ENCODE measurements at places on chromosomes 12 and 14.

GRCh38 chr12:45774508-45775162 is 45.1 kb downstream of the ARID2 start:
- no peak for DNase-seq

DNA sequence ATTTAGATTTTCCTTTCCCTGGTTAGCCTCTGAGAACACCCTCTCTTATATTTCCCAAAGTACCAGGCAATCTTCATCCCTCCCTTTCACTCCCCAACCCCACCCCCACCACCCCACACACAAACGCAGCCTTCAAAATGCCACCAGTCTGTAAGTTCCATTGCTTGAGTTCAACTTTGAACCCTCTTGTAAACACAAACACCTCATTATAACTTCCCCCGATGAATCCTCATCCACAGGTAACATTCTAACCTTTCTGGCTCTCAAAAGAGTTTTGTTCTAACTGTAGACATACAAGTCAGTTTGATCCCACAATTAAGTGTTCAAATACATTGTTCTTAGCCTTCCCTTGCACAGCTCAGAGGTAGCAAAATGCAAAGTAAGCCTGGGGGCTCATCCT is 199.4 kb upstream of the FOXN3 start:
- DNase-seq = no peak

DNA sequence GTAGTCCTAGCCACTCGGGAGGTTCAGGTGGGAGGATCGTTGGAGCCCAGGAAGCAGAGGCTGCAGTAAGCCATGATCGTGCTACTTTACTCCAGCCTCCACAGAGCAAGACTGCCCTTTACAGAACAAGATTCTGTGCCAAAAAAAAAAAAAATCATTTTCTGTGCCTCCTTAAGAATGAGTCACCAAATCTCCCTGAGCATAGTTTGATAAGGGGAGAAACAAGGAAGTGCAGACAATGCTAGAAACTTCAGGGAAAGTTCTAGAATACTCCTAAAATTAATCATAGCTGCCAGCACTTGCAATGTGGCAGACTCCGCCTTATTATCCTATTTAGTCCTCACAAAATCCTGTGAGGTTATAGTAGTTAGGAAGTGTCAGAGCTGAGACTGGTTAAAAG is 74.5 kb downstream of the KCNK10 start:
- no peak for DNase-seq

DNA sequence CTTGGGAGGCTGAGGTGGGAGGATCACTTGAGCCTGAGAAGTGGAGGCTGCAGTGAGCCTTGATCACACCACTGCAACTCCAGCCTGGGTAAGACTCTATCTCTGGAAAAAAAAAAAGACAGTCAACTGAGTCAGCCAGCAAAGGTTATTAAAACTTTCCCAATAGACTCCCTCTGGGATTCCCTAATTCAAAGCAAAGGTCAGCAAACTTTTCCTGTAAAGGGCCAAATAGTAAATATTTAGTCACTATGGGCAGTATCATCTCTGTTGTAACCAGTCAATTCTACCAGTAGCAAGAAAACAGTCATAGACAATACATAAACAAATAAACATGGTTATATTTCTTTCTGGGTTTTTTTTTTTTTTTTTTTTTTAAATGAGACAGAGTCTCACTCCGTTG is 122.5 kb downstream of the IPO8 start:
- DNase-seq = no peak

GRCh38 chr14:91834571-91834970 is 32.8 kb downstream of the TC2N start:
- no peak for DNase-seq

DNA sequence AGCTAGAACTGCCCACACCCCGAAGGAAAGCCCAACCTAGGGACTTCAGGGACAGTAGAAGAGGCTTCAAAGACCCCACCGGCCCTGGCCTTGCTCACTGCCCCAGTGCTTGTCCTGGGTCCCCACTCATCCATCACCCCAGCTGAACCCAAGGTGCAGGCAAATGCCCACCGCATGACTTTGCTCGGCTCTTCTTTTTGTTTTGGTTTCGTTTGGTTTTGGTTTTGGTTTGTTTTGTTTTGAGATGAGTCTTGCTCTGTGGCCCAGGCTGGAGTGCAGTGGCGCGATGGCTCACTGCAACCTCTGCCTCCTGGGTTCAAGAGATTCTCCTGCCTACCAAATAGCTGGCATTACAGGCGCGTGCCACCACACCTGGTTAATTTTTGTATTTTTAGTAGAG is 9.0 kb downstream of the CCDC85C start:
- DNase-seq = peak; percentile 25

- DNase-seq = no peak
These were observed 198.7 kb upstream of the BCL2L14 start for GRCh38 chr12:11872055-11872454.

- DNase-seq = no peak
These were observed 17.1 kb upstream of the RBM19 start for GRCh38 chr12:113983265-113983664.

- DNase-seq = no peak
These were observed 103.8 kb downstream of the OSBPL8 start for GRCh38 chr12:76455582-76456345.

DNA sequence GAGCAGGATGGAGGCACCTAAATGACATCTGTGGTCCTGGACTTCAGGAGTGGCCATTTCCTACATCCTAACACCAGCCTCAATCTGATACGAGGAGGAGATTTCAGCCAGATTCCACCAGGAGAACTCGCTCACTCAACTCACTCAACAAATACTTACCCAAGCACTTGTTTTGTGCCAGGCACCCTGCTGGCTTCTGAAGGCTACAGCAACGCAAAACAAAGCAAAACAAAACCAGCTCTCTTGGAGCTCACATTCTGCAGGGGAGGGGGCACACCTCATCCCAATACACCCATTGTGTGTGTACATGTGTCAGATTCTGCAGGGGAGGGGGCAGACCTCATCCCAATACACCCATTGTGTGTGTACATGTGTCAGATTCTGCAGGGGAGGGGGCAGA is 144.8 kb downstream of the PIWIL1 start:
- no peak for DNase-seq

DNA sequence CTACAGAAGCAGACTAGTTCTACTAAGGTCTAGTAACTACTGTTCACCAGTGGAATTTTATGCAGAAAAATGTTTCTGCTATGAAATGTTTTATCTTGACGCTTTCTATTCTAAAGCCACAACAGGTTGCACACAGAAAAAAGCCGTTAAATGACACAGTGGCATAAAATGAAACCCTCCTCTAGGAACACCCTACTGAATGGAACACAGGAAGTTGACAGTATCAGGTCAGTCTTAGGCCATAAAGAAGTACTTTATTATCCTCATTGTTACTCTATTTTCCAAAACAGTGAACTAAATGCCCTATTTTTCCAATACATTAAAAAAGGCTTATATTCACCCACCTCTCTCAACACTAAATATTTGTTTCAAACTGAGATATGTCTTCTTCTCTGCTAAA is 21.9 kb downstream of the EPS8 start:
- DNase-seq = no peak

GRCh38 chr12:50110127-50110761 is 1.8 kb upstream of the COX14 start:
- DNase-seq = no peak

- no peak for DNase-seq
These were observed 191.5 kb downstream of the NTF3 start for GRCh38 chr12:5623411-5623810.

GRCh38 chr12:4865246-4865645 is 44.5 kb upstream of the KCNA1 start:
- no peak for DNase-seq

DNA sequence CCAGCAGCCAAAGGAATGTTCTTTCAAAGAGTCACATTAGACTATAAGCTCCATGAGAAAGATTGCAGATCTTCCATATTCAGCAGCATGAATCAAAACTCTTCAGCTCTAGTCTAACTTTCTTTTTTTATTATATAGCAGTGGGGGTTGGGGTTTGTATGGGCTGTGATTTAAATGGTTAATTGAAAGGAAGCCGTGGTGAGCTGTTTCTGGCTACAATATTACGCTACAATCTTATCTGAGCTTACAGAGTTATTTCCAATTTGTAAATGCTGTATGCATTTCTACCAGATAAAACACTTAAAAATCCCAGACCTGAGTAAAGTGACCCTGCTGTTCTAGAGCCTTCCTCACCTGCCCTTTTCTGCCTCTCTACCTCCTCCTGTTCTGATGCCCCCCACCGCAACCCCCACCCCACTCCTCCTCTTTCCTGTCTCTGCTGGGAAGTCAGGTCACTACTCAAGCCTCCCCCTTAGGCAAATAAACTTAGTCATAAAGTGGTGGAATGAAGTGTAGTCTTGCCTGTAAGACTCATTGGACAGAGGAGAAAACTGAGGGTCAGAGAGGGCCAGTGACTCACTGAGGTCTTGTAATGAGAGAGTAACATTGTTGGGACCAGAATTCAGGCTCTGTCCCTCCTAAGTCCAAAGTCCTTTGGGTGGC is 1089.5 kb downstream of the BCL11B start:
- DNase-seq = no peak

DNA sequence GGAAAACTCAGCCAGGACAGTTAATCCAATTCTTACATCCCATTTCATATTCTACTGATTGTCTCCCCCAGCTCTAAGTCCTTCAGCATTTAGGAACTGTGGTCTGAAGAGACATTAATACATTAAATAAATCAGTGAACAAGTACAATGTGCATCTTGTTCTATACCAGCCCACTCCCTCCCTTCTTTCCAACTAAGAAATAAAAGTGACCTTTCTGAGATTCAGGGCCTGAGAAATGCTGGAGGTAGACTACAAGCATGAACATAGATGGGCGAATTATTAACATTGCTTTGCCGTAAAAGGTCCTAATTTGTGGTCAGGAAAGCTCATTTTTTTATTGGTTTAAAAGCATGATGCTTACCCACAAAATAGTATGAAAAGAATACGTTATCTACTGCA is 113.1 kb downstream of the NELL2 start:
- DNase-seq = no peak

GRCh38 chr12:50302686-50303085 is 19.4 kb upstream of the LIMA1 start:
- no peak for DNase-seq

GRCh38 chr12:116043659-116044535 is 233.6 kb downstream of the MED13L start:
- DNase-seq = no peak

DNA sequence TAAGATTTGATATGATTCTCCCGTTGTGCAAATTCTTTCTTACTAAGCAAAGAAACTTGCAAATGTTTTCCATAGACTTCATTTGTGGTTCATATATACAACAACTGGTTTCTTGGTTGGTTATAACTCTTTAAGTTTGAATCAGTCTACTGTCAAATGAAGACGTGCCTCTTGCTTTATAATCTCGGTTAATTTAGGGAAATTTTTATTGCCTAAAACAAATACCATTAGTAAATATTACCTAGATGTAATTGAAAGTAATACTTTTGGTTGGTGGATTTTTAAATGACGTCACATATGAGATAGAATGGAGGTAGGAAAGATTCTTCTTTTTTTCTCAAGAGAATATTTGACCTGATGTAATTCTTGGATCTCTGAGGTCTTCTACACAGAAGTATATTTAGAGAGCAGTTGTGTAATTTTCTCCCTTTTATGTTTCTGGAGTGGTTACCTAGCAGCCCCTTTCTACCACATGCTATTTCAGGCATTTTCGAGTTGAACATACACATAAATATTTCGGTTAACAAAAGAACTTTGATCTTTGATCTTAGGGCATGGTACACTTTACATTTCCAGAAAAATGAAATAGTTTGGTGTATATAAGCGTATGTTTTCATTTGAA is 1.7 kb downstream of the ATF7IP start:
- no peak for DNase-seq

DNA sequence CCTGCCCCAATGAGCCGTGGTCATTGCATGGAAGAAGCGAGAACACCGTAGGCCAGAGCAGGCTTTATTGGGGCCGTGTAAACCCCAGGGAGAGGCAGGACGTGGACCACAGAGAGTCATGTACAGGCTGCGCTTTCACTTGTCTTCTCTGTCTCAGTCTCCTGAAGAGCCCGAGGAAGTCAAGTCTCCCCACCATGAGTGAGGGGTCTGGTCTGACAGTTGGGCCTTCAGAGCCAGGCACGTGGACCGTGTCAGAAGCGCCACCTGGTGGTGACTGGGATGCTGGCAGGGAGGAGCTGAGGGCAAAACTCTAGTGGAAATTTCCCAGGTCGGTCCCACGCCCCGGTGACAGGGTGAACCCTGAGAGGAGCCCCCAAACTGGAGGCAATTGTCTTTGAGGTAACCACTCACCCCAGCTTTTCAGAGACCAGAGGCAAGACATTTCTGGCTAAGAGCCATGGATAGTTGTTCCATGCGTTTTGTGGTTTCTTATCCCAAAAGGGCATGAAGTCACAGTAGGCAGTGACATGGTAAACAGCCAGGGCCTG is 17.4 kb downstream of the RPS6KL1 start:
- DNase-seq = peak; percentile 69

- DNase-seq = no peak
These were observed 159.7 kb upstream of the EGLN3 start for GRCh38 chr14:34110531-34110930.

DNA sequence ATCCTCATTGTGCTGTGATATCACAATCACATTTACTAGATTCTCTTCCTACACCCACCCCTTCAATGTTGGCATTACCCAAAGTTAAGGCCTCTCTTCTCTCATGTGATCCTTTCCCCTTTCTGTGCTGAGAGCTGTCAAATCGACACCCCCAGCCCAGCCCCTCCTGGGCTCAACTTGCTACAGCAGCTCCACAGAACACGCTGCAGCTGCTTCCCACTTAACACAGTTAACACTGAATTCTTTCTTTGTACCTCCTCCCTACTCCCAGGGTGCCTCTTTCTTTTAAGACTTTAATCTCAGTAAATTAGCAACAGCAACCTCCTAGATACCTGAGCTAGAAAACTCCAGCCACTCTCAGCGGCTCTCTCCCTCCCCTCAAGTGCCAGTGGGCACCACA is 17.8 kb downstream of the SPTB start:
- DNase-seq = no peak

GRCh38 chr12:7869137-7869536 is 3.6 kb downstream of the SLC2A14 start:
- DNase-seq = no peak
